ENCODE measurements at places on chromosomes 5 and 9.
A peak's percentile ranks its signal among the peaks of the same experiment; 100 is the strongest.

DNA sequence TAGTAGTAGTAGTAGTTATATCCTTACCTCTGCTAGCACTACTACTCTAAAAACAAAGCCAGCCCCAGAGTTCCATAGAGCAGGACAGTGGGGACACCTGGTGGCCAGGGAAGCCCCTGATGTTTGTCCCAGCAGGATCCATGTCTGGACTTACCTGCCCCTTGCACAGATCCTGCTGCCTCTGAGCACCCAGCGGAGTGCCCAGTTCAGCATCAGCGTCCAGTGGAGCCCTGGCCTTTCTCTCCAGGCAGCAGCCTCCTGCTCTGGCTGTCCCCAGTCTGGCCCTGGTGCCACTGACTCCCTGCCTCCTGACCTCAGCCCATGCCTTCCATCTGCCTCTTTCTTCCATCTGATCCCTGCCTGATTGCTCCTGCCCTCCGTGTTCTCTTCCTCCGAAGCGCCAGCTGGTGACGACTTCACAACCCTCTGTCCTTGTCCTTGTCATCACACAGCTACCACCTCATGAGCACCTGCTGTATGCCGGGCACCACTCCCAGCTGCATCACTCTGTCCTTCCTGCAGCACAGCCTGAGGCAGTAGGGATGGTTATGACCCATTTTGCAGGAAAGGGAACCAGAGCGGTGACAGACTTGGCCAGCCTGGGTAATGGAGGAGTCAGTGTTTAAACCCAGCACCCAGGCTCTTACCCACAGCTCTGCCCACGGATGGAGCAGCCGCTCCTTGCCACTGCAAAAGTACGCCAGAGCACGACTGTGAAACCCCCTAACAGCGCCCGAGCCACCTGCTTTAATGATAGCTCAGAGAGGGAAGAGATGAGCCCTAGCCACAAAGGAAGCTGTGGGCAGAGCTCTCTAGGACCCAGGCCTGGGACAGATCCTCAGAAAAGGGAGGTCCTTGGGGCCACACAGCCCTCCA is 11.5 kb downstream of the SARDH start:
- DNase-seq: peak; percentile 66

DNA sequence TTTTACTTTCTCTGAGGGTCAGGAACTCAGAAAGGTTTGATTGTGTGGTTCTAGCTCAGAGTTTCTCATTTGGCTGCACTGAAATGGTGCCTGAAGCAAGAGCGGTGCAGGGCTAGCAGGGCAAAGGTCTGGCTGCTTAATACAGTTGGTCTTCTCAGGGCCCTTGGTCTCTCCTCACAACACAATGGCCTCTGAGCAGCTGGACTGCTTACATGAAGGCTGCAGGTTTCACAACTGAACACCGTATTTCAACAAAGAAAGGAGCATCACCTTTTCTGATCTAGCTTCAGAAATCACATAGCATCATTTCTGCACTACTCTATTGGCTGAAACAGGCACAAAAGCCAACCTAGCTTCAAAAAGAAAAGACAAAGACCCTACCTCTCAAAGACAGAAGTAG is 122.2 kb downstream of the MLLT3 start:
- DNase-seq: no peak

GRCh38 chr5:131206772-131207171 is 36.0 kb downstream of the LYRM7 start:
- DNase-seq: no peak

GRCh38 chr5:54689411-54690251 is 172.1 kb downstream of the SNX18 start:
- DNase-seq: no peak

GRCh38 chr5:155079698-155080097 is 66.1 kb downstream of the KIF4B start:
- DNase-seq: no peak

DNA sequence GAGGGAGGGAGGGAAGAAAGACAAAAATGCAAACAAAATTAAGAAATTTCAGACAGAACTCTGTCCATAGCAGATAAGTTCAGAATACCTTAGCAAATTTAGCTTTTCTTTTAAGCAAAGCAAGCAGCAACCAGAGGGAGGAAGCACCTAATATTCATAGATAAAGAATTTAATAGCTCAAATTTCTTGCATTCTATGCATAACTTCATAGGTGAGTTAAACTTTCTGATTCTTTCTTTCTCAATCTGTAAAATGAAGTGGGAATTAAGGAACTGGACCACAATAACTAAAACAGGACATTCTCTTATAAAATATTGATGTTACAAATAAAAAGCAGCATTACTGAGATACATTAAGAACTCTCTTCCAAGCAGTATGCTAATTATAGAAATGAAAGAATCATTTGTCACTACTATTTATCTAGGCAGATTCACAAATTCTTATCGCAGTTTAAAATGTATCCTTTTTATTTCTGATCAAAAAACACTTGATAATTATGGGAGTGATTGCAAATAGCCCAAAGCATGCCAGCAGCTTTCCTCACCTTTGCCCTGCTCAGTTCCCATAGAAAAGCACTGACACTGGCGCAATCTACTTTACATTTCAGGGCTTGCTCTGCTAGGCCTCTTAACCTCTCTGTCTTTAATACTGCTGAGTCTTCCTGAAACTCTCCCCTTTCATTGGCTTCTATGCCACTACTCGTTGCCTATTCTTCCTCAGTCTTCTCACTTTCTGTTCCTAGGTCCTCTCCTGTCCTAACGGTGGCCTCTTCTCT is 341.8 kb downstream of the PIK3R1 start:
- DNase-seq: no peak

Data from KBM-7 (cell line).